ENCODE measurements at places on chromosomes 7 and 10.

DNA sequence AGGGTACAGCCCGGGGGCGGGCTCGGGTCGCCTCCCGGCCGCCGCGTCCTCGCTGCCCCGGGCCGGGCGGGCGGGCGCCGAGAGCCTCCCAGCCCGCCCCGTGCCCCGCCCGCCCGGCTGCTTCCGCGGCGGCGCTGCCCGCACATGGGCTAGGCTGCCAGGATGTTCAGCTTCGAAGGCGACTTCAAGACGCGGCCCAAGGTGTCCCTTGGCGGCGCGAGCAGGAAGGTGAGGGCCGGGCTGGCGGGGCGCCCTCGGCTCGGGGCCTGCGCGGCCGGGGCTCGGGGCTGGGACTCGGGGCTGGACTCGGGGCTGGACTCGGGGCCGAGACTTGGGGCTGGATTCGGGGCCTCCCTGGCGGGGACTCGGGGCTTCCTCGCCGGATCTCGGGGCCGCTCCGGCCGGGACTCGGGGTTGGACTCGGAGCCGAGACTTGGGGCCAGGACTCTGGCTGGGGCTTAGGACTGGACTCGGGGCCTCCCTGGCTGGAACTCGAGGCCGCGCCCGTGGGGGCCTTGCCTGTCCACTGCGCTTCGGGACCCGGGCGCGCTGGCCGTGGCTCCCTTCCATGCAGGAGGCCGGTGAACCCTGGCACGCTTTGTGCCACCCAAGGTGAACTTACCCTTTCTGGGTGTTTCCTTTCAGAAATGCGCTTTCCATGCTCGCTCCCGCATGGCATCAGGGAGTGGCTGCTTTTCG is 534 bp downstream of the UBE3C start:
- no peaks in the 10 kb centered on the region for H3K27me3 ChIP-seq
- H3K4me1 ChIP-seq, result no peaks in the 10 kb centered on the region
- H3K36me3 ChIP-seq, result peaks cover 9% of the 10 kb centered on the region

GRCh38 chr7:4068286-4068685 is 613.8 kb upstream of the FOXK1 start:
- H3K4me1 ChIP-seq, result no peaks in the 10 kb centered on the region
- H3K27ac ChIP-seq, result no peak overlapping the region
- no peak overlapping the region for H3K4me3 ChIP-seq
- H3K27me3 ChIP-seq, result no peaks in the 10 kb centered on the region
- no peaks in the 10 kb centered on the region for H3K36me3 ChIP-seq

GRCh38 chr10:34768261-34768971 is 46.7 kb downstream of the PARD3 start:
- no peaks in the 10 kb centered on the region for H3K36me3 ChIP-seq
- DNase-seq, result no peak
- H3K4me3 ChIP-seq, result no peak overlapping the region
- H3K4me1 ChIP-seq, result peaks cover 16% of the 10 kb centered on the region
- no peaks in the 10 kb centered on the region for H3K27me3 ChIP-seq

- H3K4me1 ChIP-seq, result peaks cover 2% of the 10 kb centered on the region
- H3K27ac ChIP-seq, result no peak overlapping the region
- no peaks in the 10 kb centered on the region for H3K36me3 ChIP-seq
Observed at GRCh38 chr10:27618036-27618615, 114.0 kb downstream of the RAB18 start.

GRCh38 chr10:69576334-69577011 is 3.3 kb upstream of the NEUROG3 start:
- no peak for DNase-seq
- H3K4me3 ChIP-seq, result no peak overlapping the region
- no peaks in the 10 kb centered on the region for H3K4me1 ChIP-seq
- no peaks in the 10 kb centered on the region for H3K36me3 ChIP-seq
- no peak overlapping the region for H3K27ac ChIP-seq

DNA sequence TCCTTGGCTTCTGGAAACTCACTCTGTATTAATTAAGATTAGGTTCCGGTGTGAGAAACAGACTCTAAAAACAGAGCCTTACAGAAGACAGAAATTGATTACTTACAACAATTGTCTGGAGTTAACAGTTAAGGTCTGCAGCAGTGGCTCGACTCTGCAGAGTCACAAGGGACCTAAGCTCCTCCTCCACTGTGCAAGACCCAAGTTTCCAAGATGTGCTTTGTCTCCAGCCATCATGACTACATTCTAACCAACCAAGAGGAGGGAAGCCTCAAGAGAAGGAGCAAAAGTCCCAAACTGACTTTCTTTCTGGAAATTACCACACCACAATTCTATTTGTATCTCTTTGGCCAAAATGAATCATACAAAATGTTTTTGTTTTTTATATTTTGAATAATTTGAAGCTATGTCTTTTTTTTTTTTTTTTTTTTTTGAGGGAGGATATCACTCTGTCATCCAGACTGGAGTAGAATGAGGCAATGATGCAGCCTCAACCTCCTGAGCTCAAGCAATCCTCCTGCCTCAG is 14.2 kb upstream of the ODAD2 start:
- no peak overlapping the region for H3K4me3 ChIP-seq
- no peak overlapping the region for H3K27ac ChIP-seq
- no peaks in the 10 kb centered on the region for H3K36me3 ChIP-seq
- no peaks in the 10 kb centered on the region for H3K27me3 ChIP-seq
- no peak for DNase-seq

- peak overlapping the region; percentile 25 for H3K4me3 ChIP-seq
- H3K27me3 ChIP-seq, result no peaks in the 10 kb centered on the region
- no peak overlapping the region for H3K27ac ChIP-seq
- no peaks in the 10 kb centered on the region for H3K36me3 ChIP-seq
- H3K4me1 ChIP-seq, result no peaks in the 10 kb centered on the region
- DNase-seq, result peak; percentile 77
Observed at GRCh38 chr10:43667761-43668386, 19.2 kb upstream of the ZNF32 start.

DNA sequence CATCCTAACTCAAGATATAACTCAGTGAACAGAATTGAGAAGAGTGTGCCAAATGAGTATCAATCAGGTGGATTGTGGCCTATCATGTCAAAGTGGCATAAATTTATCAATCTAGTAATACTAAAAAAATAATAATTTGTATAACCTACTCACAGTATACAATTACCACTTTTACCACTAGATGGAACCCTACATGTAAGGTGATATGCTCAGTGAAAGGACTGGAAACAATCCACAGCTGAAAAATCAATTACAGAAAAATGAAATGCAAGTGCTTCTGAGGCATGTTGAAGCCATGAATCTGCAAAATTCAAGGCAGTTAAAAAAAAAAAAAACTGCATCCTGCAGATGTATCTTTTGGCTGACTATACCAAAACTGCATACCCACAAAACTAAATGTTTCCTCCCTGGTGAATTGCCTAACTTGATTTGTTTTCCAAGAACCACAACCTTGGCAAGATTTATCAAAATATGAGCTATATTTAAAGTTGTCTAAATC is 13.9 kb downstream of the ARHGAP19 start:
- no peak overlapping the region for H3K27ac ChIP-seq
- no peaks in the 10 kb centered on the region for H3K27me3 ChIP-seq
- peak; percentile 72 for DNase-seq
- no peaks in the 10 kb centered on the region for H3K36me3 ChIP-seq
- no peaks in the 10 kb centered on the region for H3K4me1 ChIP-seq

GRCh38 chr7:48337012-48337621 is 165.9 kb downstream of the ABCA13 start:
- DNase-seq, result no peak
- H3K4me3 ChIP-seq, result no peak overlapping the region
- H3K4me1 ChIP-seq, result no peaks in the 10 kb centered on the region
- H3K27me3 ChIP-seq, result no peaks in the 10 kb centered on the region

GRCh38 chr7:34558022-34558421 is 100.0 kb upstream of the NPSR1 start:
- H3K27me3 ChIP-seq, result no peaks in the 10 kb centered on the region
- no peak overlapping the region for H3K27ac ChIP-seq
- H3K36me3 ChIP-seq, result no peaks in the 10 kb centered on the region
- no peaks in the 10 kb centered on the region for H3K4me1 ChIP-seq
- DNase-seq, result no peak

GRCh38 chr10:128398999-128399398 is 272.8 kb upstream of the MKI67 start:
- H3K4me1 ChIP-seq, result no peaks in the 10 kb centered on the region
- no peaks in the 10 kb centered on the region for H3K36me3 ChIP-seq
- no peak overlapping the region for H3K27ac ChIP-seq
- no peak for DNase-seq
- H3K27me3 ChIP-seq, result no peaks in the 10 kb centered on the region

DNA sequence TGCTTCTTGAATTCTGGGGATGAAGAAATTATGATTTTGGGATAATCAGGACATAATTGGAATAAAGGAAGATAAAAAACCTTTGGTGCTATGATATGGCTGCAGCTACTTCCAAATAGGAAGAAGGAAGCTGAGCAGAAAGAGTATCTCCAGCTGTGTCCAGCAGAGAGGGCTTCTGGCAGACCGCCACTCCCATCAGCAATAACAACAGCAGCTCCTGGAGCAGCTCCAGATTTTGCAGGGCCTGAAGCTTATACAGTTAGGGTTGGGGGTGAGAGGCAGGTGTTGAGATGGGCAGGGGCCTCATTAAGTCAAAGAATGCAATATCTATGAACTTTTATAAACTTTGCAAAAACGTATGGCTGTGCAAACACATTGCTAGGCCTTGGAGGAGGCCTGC is 62.3 kb downstream of the C10orf120 start:
- no peaks in the 10 kb centered on the region for H3K27me3 ChIP-seq
- H3K4me1 ChIP-seq, result no peaks in the 10 kb centered on the region
- no peak overlapping the region for H3K4me3 ChIP-seq
- no peaks in the 10 kb centered on the region for H3K36me3 ChIP-seq
- peak; percentile 23 for DNase-seq

DNA sequence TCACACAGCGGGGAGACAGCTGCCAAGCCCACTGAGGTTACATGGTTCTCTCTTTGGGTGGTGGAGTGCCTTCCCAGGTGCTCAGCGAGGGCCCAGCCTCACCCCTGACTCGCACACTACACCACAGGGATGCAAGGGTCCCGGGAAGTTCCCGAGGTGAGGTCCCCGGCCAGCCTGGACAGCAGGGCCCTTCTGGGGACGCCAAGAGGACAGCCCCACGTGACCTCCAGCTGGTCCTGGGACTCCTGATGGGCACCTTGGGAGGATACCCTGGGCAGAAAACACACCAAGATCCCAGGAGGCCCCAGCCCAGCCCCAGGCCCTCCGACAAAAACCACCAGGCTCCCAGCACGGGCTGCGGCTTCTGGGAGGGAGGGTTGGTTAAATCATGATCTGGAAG is 8.3 kb downstream of the MICALL2 start:
- H3K4me3 ChIP-seq, result no peak overlapping the region
- peaks cover 19% of the 10 kb centered on the region for H3K4me1 ChIP-seq
- DNase-seq, result no peak
- H3K27ac ChIP-seq, result no peak overlapping the region

- H3K36me3 ChIP-seq, result no peaks in the 10 kb centered on the region
- peak overlapping the region; percentile 53 for H3K27ac ChIP-seq
- no peaks in the 10 kb centered on the region for H3K27me3 ChIP-seq
- peak; percentile 81 for DNase-seq
- no peak overlapping the region for H3K4me3 ChIP-seq
- peaks cover 26% of the 10 kb centered on the region for H3K4me1 ChIP-seq
Observed at GRCh38 chr7:151692721-151693120, 173.0 kb upstream of the RHEB start.

- no peak overlapping the region for H3K4me3 ChIP-seq
- no peaks in the 10 kb centered on the region for H3K27me3 ChIP-seq
- no peaks in the 10 kb centered on the region for H3K36me3 ChIP-seq
Observed at GRCh38 chr10:62384057-62384446, 9.9 kb downstream of the ZNF365 start.

- H3K27ac ChIP-seq, result no peak overlapping the region
- no peaks in the 10 kb centered on the region for H3K27me3 ChIP-seq
- H3K4me3 ChIP-seq, result no peak overlapping the region
- no peaks in the 10 kb centered on the region for H3K36me3 ChIP-seq
- H3K4me1 ChIP-seq, result no peaks in the 10 kb centered on the region
Observed at GRCh38 chr10:116287906-116288501, 15.0 kb upstream of the GFRA1 start.

DNA sequence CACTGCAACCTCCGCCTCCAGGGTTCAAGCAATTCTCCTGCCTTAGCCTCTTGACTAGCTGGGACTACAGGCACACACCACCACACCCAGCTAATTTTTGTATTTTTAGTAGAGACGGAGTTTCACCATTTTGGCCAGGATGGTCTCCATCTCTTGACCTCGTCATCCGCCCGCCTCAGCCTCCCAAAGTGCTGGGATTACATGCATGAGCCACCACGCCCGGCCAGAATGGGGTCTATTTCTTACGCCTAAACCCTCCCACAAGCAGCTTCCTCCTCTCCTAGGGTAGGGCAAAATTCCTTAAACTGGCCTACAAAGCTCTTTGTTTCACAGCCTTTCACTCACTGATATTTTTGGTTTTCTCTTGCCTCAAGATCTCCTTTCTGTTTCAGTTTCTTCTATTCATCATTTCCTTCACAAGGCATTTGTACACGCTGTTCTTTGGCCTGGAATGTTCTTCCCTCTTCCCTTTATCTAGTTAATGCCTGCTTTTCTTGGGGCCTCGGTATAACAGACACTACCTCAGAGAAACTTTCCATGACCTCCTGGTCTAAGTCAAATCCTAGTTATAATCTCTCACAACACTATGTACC is 6.7 kb downstream of the CPEB3 start:
- DNase-seq, result no peak
- no peaks in the 10 kb centered on the region for H3K36me3 ChIP-seq
- H3K27me3 ChIP-seq, result no peaks in the 10 kb centered on the region

DNA sequence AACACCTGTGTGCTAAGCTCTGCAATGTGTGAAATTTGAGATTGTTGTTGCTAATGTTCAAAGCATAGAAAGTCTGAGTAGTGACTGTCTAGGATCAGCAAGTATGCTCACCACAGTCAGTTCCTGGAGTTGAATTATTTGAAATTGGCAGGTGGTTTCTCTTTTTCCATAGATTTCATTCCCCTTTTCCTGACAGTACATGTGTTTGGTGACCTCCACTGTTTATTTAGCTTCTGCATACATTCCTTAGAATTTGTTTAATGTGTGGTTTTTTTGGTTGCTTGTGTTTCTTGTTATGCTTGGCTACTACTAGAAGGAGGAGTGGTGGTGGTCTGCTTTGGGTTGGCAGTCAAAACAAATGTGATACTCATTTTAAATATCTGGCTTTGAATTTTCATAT is 52.3 kb downstream of the FOXP2 start:
- H3K27ac ChIP-seq, result no peak overlapping the region
- H3K36me3 ChIP-seq, result no peaks in the 10 kb centered on the region
- no peak overlapping the region for H3K4me3 ChIP-seq
- no peak for DNase-seq
- no peaks in the 10 kb centered on the region for H3K27me3 ChIP-seq
- no peaks in the 10 kb centered on the region for H3K4me1 ChIP-seq

DNA sequence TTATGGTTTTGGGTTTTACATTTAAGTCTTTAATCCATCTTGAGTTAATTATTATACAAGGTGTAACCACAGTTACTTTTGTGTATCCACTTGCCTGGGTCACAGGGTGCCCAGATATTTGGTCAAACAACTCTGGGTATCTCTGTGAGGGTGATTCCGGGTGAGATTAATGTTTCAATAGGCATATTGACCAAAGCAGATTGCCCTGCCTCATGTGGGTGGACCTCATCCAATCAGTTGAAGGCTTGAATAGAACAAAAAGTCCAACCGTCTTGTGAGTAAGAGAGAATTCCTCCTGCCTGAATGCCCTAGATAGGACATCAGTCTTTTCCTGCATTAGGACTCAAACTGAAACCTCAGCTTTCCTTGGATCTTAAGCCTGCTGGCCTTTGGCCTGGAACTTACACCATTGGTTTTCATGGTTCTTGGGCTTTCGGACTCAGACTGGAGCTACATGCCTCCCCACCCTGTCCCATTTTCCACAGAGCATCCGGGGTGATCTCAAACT is 68.9 kb upstream of the ST8SIA6 start:
- H3K36me3 ChIP-seq, result no peaks in the 10 kb centered on the region
- no peaks in the 10 kb centered on the region for H3K4me1 ChIP-seq
- H3K4me3 ChIP-seq, result no peak overlapping the region
- DNase-seq, result no peak
